ENCODE measurements at places on chromosomes 11 and 22. TPM values are rescaled to one million over a fixed set of nuclear protein-coding genes. Genes with fewer than 3 reads are reported as not detected.

DNA sequence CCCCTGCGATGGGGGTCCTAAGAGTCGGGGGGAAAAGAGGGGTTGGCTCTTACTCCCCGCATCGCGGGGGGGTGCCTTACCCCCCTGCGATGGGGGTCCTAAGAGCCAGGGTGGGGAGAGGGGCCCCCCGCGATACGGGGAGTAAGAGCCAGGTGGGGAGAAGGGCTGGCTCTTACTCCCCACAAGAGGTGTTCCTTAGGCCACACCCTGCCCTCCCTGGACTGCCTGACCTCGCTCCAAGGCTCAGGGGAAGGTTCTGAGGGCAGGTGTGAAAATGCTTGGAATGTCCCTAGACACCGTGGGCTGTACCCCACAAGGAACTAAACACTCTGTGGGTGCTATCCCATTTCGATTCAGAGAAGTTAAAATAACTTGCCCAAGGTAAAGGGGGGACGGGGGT is 7.8 kb downstream of the UNC93B1 start:
- no peaks in the 10 kb centered on the region for H3K36me3 ChIP-seq
- H3K27me3 ChIP-seq, result no peaks in the 10 kb centered on the region
- H3K4me1 ChIP-seq, result peaks cover 8% of the 10 kb centered on the region
- no peak for DNase-seq
- no peak overlapping the region for H3K4me3 ChIP-seq

GRCh38 chr11:102345904-102346303 is 1.1 kb upstream of the BIRC2 start:
- peaks cover 14% of the 10 kb centered on the region for H3K36me3 ChIP-seq
- H3K27ac ChIP-seq, result peak overlapping the region; percentile 86
- no peaks in the 10 kb centered on the region for H3K27me3 ChIP-seq
- DNase-seq, result peak; percentile 36

DNA sequence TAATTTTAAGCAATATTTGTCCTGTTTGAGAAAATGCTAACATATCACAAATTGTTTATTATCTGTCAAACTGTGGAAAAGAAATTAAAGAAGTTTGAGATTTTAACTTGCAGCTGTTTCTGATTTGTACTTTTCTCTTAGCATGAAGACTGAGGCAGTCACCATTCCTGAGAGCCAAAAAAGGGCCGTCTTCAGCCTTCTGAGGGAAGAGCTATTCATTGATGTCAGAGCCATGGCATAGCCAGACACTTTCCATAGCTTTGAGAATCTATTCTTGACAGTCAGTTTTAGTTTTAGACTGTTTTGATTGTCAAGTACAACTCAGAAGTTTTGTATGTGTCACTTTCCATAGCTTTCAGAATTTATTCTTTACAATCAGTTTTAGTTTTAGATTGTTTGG is 32.1 kb downstream of the YAP1 start:
- H3K27ac ChIP-seq, result no peak overlapping the region
- no peak overlapping the region for H3K4me3 ChIP-seq
- no peak for DNase-seq
- H3K27me3 ChIP-seq, result no peaks in the 10 kb centered on the region

Gene TRPC6
- not detected for total RNA-seq

Gene TAGLN
- total RNA-seq, result 3.6 TPM

- DNase-seq, result no peak
- no peaks in the 10 kb centered on the region for H3K36me3 ChIP-seq
- H3K27me3 ChIP-seq, result no peaks in the 10 kb centered on the region
- H3K4me1 ChIP-seq, result peaks cover 7% of the 10 kb centered on the region
Observed at GRCh38 chr11:68025047-68025446, 5.4 kb upstream of the NDUFS8 start.

Gene LYVE1
- total RNA-seq, result 0.27 TPM

DNA sequence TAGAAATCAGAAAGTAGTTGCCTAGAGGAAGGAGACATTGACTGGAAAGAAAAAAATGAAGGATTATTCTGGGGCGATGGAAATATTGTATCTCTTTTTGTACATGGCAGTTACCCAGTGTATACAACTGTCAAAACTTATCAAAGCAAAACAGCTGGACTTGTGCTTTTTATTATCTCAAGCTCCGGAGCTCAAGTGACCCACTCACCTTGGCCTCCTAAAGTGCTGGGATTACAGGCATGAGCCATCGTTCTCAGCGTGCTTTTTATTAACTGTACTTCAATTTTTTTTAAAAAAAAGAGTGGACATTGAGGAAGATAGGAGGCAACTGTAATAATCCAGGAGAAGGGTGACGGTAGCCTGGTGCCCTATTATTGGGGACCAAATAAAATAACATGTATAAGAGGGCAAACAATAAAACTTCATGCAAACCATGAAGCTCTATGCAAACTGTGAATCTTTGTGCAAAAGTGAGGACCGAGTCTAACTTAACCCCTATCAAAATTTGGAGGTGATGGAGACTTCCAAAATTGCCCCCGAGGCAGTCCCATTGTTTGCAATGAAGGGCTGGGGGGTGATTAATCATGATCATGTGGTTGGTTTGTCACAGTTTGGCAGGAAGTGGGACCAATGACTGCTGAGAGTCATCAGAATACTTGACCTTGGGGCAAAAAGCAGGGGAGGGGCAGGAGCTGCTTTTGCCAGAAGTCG is 23.5 kb downstream of the FZD4 start:
- H3K36me3 ChIP-seq, result no peaks in the 10 kb centered on the region
- peaks cover 24% of the 10 kb centered on the region for H3K4me1 ChIP-seq
- peak overlapping the region; percentile 87 for H3K27ac ChIP-seq
- no peaks in the 10 kb centered on the region for H3K27me3 ChIP-seq
- H3K4me3 ChIP-seq, result peak overlapping the region; percentile 3
- DNase-seq, result peak; percentile 62

DNA sequence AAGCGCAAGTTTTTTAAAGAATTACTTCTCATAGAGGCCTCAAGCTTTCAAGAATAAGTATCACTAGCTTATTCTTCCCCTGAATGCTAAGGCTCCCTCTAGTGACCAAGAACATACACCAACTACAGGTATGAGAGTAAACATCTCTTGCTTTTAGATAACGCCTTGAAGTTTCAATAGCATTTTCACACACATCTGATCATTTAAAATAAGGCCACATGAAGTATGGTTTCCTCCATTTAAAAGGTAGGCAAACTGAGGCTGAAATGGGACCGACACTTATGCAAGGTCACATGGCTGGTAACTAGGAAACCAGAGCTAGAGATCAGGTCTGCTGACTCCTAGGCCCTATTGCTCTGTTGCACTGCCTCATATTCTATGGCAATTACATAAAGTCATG is 66.5 kb downstream of the CCDC34 start:
- no peak overlapping the region for H3K27ac ChIP-seq
- no peaks in the 10 kb centered on the region for H3K27me3 ChIP-seq
- H3K4me3 ChIP-seq, result no peak overlapping the region

DNA sequence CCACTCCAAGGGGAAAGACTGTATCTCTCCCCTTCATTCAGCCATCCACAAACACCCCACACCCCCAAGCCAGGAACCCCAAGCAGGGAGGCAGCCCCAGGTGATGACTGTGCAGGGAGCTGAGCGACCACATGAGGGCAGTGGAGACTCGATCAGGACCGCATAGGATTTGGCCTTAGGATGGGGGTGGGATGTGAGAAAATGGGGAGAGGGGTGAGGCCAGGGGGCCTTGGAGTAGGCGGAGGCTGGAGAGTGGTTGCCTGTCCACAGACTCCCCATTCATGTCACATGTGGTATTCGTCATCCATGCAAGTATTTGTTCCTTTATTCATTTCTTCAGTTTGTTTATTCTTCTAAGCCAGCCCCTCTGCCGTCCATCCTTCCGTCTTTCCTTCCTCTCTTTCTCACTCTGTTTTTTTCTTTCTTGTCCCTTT is 2.7 kb upstream of the RHOD start:
- no peaks in the 10 kb centered on the region for H3K36me3 ChIP-seq
- DNase-seq, result peak; percentile 86
- H3K27me3 ChIP-seq, result no peaks in the 10 kb centered on the region
- H3K4me3 ChIP-seq, result no peak overlapping the region
- no peak overlapping the region for H3K27ac ChIP-seq
- peaks cover 25% of the 10 kb centered on the region for H3K4me1 ChIP-seq

GRCh38 chr11:32479291-32479690 is 44.0 kb upstream of the WT1 start:
- no peak overlapping the region for H3K27ac ChIP-seq
- no peaks in the 10 kb centered on the region for H3K36me3 ChIP-seq
- H3K27me3 ChIP-seq, result no peaks in the 10 kb centered on the region
- no peak for DNase-seq
- H3K4me3 ChIP-seq, result no peak overlapping the region

DNA sequence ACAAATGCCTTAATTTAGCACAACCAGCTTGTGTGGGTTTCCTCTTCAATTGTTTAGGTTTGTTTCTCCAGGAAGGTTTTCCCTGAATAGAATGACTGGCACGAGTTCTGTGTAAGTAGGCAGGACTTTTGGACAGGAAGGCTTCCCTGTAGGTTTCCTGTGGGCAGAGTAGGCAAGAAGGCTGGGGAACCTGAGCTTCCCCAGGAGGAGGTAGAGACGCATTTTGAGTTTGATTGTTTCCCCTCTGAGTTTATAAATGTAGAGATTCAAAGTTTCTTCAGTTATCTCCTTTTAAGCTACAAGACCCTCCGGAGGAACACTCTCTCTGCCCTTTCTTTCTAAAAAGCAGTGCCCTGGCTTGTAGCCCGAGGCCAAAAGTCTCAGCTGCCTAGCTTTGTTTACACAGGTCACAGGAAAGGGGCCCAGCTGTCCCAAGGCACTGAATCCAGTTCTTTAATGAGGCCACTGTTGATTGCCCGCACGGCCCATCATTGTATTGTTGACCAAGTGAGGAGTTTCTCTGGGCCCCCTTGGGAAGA is 66.6 kb upstream of the RDX start:
- H3K36me3 ChIP-seq, result no peaks in the 10 kb centered on the region
- DNase-seq, result no peak
- no peak overlapping the region for H3K27ac ChIP-seq
- H3K4me3 ChIP-seq, result no peak overlapping the region

GRCh38 chr11:75077316-75077715 is 19.4 kb downstream of the OR2AT4 start:
- peaks cover 16% of the 10 kb centered on the region for H3K36me3 ChIP-seq
- DNase-seq, result no peak
- H3K27me3 ChIP-seq, result no peaks in the 10 kb centered on the region
- no peak overlapping the region for H3K27ac ChIP-seq

GRCh38 chr11:64564419-64564818 is 26.6 kb upstream of the SLC22A12 start:
- peaks cover 62% of the 10 kb centered on the region for H3K27me3 ChIP-seq
- H3K4me3 ChIP-seq, result no peak overlapping the region
- H3K4me1 ChIP-seq, result peaks cover 43% of the 10 kb centered on the region
- H3K27ac ChIP-seq, result no peak overlapping the region

DNA sequence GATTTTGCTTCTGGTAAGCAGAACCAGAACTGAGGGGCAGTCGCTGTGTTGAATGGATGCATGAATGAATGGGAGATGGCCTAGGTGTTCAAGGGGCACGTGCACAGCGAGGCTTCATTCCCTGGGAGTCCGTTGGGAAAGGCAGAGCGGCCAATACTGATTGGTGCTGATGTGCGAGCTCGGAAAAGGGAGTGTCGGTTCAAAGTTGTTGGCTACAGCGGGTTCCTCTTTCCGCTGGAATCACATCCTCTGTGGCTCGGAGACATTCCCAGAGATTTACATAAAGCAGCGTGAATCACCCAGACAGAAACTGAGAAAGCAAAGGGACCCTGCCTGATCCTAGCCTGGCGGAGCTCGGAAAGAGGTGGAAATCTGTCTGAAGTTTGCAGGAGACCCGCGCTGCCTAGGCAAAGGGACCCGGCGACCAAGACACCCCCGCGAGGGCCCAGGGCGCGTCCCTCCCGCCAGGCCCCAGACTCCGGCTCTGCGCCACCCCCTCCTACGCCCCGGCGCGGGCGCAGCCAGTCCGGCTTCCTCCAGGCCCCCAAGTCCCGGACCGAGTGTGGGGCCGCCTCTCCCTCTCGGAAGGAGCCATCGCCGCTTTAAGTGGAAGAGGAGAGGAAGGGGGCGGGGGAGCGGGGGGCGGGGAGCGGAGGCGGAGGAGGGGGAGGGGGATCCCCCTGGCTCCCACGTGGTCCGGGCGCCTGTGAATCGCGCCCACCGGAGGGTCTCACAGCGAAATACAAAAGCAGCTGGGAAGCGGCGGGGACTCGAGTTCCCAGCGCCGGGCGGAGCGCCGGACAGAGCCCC is at the start of gene FJX1:
FJX1 (plus strand) TSS at position 774 of the 810 bp plus-strand sequence. CDS start 177 bp downstream, outside the sequence.
- H3K27ac ChIP-seq, result no peak within 1 kb of the TSS
- H3K27me3 ChIP-seq, result peaks cover 21% of the 10 kb centered on the region
- DNase-seq, result peak; percentile 81
- peaks cover 24% of the 10 kb centered on the region for H3K4me1 ChIP-seq
- peak within 1 kb of the TSS; percentile 35 for H3K4me3 ChIP-seq

DNA sequence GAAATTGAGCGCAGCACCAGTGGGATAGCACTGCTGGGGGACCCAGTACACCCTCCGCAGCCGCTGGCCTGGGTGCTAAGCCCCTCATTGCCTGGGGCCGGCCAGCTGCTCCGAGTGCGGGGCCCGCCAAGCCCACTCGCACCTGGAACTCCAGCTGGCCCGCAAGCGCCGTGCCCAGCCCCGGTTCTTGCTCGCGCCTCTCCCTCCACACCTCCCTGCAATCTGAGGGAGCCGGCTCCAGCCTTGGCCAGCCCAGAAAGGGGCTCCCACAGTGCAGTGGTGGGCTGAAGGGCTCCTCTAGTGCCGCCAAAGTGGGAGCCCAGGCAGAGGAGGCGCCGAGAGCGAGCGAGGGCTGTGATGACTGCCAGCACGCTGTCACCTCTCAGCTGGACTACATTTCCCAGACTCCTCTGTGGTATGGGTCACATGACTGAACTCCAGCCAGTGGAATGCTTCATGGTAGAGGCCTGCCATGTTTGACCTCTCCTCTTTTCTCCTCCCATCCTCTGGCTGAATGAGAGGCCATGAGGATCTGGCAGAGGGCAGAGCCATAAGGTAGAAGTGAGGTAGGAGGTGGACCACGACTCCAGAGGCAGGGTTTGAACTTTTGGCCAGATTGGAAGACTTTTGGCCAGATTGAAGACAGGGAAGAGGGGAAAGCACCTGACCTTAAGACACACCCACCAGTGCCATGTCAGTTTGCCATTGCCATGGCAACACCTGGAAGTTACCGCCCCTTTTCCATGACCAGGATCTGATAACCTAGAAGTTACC is 6.2 kb downstream of the MRGPRD start:
- H3K4me1 ChIP-seq, result peaks cover 5% of the 10 kb centered on the region
- H3K27ac ChIP-seq, result no peak overlapping the region
- no peaks in the 10 kb centered on the region for H3K36me3 ChIP-seq

Gene OR56A1
- total RNA-seq, result not detected

GRCh38 chr11:99739464-99740089 is 718.8 kb downstream of the CNTN5 start:
- H3K36me3 ChIP-seq, result no peaks in the 10 kb centered on the region
- H3K27ac ChIP-seq, result no peak overlapping the region
- no peak overlapping the region for H3K4me3 ChIP-seq
- DNase-seq, result peak; percentile 8

Gene C11orf24
- 64.9 TPM for total RNA-seq

All from K562 (cell line).